ENCODE measurements at places on chromosomes 12 and 14. TPM values are rescaled to one million over a fixed set of nuclear protein-coding genes. Genes with fewer than 3 reads are reported as not detected.

FBLN5 gene
- 0.11 TPM for polyA plus RNA-seq

ACOT4 gene
- not detected for polyA plus RNA-seq

SMIM41 gene
- polyA plus RNA-seq: not detected

MPHOSPH9 gene
- polyA plus RNA-seq: 50.1 TPM

GLT1D1 gene
- polyA plus RNA-seq: not detected

OR11G2 gene
- not detected for polyA plus RNA-seq

PRB2 gene
- not detected for polyA plus RNA-seq
